ENCODE measurements at places on chromosomes 5 and 9.
A peak's percentile ranks its signal among the peaks of the same experiment; 100 is the strongest.

GRCh38 chr5:40570408-40571129, 109.1 kb upstream of the PTGER4 start:
- no peak for DNase-seq

GRCh38 chr5:141880961-141881801, 3.0 kb upstream of the PCDH1 start:
- DNase-seq, result no peak

GRCh38 chr5:23717486-23717885, 210.1 kb downstream of the PRDM9 start:
- no peak for DNase-seq

- DNase-seq, result no peak
These were observed 15.2 kb downstream of the CDC25C start for GRCh38 chr5:138316355-138316754.

DNA sequence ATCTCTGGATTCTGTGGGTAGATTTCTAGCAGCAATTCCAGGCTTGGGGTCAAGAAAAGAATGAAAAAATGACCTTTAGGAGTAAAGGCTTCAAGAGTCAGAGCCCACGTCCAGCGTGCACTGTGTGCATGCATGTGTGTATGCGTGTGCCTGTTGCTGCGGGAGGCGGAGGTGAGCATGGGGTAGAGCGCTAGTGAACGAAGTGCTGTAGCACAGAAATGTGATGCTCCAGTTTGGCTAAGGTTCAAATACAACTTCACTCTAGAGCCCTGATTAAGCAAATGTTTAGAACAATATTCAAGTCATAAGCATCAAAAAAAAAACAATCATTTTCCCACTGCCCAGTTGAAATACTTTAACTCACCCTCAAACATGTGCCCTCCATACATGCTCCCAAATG, 403.9 kb downstream of the ZNF608 start:
- DNase-seq, result no peak

DNA sequence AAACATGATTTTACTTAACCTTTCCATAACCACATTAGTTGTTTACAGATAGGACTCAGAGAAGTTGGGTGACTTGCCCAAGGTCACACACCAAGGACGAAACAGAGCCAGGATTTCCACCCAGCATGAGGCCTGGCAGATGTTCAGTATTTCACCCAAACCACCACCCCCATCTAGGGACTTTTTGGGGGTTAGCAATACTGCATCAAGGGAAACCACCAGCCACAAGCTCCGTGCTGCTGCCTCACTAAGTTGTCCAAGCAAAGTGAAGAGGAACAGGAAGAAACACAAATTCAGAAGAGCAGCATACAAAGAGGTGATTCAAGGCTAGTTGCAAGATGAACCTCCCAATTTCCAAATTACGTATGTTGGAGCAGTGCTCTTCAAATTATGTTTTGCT, 219.6 kb upstream of the RORB start:
- no peak for DNase-seq

DNA sequence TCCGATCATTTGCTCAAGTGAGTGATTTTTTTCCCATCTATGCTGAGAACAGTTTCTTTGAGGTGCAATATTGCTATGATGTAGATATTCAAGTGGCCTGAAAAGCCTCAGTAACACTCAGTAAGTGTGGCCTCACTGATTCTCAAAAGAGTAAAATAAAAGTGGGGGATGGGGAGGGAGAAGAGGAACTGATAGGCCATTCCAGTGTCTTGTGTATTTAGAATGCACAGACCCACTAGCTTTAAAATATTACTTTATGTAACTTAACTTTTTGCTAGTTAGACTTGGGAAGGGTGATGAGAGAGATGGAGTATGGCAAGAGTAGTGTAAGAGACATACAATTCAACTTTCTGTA, 79.5 kb upstream of the ZNF608 start:
- DNase-seq, result no peak

DNA sequence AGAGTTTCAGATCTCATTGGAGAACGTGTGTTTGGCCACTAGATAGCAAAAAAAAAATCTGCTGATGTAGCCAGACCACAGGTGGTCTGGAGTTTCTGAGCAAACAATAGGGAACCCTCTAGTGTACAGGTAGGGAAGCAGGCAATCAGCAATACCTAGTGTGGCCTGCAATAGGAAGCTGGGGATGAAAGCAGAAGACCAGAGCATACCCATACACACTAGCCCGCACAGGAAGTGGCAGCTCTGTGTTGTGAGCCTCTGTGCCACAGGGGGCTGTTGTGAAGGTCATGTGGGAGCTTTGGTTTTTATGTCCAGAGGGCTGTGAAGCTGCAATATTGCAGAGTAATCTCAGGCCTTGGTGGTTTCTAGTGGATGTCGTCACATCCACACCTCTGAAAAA, 81.2 kb downstream of the MTAP start:
- DNase-seq, result no peak

- DNase-seq, result no peak
These were observed 668.7 kb downstream of the NR2F1-AS1 start for GRCh38 chr5:92912283-92912682.

DNA sequence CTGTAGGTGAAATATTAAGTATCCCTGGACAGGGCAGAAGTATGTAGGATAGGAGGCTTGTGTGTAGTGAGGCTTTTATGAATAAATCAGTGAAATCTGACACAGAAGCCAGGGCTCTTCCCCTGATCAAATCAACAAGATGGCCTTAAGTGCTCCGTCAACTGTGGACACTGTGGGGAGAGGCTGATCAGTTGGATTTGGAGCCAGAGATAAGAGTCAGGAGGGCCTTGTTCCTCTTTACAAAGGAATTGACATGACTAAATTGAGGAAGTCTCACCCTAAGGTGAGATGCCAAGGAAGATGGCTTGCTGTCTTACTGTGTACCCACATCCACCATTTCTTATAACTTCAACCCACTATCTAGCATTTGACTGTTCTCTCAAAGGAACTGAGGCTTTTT, 91.6 kb upstream of the PRRC1 start:
- no peak for DNase-seq

DNA sequence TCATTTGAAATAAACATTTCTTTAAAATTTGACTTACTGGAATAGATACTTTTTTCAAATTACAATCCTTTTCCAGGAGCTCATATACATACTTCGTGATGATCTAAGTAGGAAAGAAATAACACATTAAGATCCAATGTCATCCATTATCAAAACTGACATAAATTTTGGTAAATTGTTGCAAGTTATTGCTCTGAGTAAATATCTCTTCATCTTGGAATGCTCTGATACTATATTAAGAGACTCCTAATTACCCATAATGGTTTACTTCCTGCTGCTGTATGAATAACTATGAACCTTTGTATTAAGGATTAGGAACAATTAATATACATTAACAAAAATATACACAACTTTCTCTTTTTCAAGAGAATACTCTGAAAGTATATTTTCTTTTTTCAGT, 223.0 kb upstream of the POU5F2 start:
- no peak for DNase-seq

DNA sequence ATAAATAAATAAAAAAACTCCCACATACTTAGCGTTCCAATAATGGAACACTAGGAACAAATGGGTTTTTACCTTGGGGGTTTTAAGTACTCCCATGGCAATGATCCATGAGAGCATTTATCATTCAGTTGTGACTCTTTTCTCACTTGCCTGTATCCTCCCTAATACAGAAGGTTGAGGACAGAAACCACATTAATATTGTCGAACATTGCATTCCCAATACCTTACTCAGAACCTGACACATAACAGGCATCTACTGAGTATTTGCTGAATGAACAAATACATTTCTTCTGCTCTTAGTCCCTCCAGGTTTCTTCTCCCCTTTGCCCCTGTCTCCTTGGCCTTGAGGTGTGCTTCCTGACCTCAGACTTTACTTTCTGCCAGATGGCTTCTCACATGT, 175.9 kb downstream of the CEMIP2 start:
- DNase-seq, result no peak

DNA sequence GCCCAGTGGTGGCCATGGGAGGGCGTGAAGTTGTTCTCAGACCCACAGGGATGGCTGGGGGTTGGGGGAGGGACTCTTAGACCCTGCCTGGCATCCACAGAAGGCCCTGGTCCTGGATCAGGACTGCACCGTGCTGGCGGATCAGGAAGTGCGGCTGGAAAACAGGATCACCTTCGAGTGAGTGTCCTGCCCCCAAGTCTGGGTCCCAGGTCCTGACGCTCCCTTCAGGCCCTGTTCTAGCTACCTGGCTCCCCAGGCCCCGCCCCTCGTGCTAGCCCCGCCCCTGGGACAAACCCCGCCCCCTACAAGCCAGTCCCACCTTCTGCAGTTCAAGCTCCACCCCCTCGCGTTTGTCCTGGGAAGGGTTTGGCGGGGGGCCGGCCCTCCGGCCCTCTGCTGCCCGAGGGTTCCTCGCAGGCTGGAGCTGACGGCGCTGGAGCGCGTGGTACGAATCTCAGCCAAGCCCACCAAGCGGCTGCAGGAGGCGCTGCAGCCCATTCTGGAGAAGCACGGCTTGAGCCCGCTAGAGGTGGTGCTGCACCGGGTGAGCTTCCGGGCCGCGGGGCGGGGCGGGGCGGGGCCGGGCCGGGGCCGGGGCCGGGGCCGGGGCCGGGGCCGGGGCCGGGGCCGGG, 12.9 kb downstream of the RGS14 start:
- DNase-seq, result peak; percentile 93

DNA sequence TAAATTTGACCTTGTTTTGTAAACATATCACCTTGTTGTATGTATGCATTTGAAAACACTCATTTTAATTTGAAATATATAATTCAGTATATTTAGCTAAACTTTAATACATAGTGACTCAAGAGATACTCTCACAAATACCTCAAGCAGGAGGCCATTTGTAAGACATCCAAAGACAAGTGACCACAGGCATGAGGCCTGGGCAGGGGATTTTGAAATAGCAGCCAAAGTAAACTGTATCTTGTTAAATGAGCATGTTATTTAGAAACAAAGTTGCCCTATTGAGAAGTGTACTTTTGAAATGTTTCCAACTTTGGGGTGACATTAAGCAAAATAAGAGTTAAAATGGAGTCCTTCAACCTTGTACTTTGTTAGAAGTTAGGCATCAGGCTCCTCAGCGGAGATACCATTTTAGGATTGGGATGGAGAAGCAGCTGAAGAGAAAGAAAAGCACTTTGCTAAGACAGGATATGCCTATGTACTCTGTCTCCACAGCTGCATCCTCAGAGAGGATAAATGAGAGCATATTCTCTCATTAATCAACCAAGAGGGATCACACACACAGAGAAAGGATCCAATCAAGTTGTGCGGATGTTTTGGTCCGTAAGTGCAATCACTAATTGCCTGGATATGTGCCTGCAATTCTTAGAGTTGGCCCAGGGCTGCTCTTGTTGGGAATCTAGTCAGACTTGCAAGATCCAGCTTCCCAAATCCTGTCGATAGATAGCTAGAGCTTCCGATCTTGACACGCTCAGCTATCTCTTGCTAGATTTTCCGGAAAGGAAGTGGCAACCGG, 157.5 kb upstream of the HAPLN1 start:
- DNase-seq, result no peak

GRCh38 chr5:84299959-84300358, 84.7 kb downstream of the EDIL3 start:
- no peak for DNase-seq

- DNase-seq, result no peak
These were observed 108.4 kb downstream of the PSD2 start for GRCh38 chr5:139903795-139904565.

- no peak for DNase-seq
These were observed 52.6 kb downstream of the RAI14 start for GRCh38 chr5:34708777-34709176.

DNA sequence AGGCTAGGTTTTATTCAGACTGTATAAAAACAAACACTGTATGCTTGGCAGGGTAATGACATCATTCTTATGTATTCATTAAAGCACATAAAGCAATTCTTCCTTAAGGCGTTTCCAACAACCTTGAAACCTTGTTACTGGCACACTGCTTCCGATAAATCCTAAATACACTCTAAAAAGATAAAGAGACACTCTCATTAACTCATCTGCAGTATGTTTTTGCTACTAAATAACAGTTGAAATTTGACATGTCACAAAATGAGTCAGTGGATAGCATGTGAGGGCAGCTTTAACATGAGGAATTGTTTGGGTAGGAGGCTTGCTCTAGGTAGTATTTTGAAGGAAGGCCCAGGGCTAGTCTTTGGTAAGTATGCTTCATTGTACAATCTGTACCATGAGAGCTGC, 13.7 kb downstream of the YIPF5 start:
- no peak for DNase-seq

DNA sequence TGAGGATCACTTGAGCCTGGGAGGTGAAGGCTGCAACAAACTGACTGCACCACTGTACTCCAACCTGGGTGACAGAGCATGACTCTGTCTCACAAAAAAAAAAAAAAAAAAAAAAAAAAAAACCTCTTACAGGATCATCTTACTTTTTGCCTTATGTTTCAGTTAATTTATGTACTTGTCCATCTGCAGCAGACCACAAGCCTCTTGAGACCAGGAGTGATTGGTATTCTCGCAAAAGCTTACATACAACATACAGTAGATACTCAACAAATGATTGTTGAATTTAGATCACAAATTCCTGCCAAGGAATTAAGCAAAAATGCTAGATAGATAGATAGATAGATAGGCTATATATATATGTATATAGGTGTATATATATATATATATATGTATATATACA, 12.4 kb downstream of the CEMIP2 start:
- DNase-seq, result no peak

GRCh38 chr5:96903300-96903699, 27.0 kb downstream of the ERAP2 start:
- no peak for DNase-seq

GRCh38 chr5:147390654-147391225, 119.1 kb downstream of the DPYSL3 start:
- no peak for DNase-seq

- DNase-seq, result no peak
These were observed 161.7 kb upstream of the RPS23 start for GRCh38 chr5:82439750-82440445.

DNA sequence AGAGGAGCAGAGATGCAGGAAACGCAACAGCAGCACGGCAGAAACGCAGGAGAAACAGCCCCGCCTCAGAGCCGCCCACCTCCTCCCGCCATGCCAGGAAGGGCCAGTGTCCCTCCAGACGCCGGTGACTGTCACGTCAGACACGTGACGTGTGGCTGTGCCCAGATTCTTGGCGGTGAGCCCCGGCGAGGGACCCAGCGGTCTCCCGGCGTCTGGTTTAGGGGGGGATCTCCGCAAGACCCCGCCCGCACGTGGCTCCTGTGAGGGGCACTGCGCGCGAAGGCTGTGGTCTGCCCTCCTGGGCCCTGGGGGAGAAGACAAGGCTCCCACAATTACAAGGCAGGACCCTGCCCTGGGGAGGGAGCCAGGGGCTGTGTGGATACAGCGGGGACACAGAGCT, 2.4 kb upstream of the LCN8 start:
- DNase-seq, result no peak

Measured in NT2/D1 (cell line).